MM.1S (cell line): ENCODE measurements at places on chromosomes 13 and 19.

- DNase-seq: no peak
These were observed 66.1 kb downstream of the FGF9 start for GRCh38 chr13:21736926-21737325.

- DNase-seq: peak; percentile 43
These were observed 1.2 kb downstream of the LRCH1 start for GRCh38 chr13:46553886-46554858.

DNA sequence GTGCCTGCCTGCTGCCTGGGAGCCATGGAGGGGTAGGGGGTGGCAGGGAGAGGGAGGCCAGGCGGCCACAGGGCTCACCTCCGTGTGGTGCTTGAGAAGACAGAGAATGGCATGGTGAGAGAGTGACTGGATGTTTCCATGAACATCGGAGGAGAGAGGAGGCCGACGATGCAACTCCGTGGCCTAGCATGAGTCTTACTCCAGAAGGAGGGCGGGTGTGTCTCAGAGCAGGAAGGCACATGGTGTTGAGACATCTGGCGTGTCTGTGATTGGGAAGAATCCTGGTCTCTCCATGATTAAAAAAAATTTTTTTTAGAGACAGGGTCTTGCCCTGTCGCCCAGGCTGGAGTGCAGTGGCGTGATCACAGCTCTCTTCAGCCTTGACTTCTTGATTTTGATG is 5.1 kb downstream of the IRGC start:
- no peak for DNase-seq

GRCh38 chr19:4981681-4981958 is 12.7 kb downstream of the KDM4B start:
- no peak for DNase-seq

DNA sequence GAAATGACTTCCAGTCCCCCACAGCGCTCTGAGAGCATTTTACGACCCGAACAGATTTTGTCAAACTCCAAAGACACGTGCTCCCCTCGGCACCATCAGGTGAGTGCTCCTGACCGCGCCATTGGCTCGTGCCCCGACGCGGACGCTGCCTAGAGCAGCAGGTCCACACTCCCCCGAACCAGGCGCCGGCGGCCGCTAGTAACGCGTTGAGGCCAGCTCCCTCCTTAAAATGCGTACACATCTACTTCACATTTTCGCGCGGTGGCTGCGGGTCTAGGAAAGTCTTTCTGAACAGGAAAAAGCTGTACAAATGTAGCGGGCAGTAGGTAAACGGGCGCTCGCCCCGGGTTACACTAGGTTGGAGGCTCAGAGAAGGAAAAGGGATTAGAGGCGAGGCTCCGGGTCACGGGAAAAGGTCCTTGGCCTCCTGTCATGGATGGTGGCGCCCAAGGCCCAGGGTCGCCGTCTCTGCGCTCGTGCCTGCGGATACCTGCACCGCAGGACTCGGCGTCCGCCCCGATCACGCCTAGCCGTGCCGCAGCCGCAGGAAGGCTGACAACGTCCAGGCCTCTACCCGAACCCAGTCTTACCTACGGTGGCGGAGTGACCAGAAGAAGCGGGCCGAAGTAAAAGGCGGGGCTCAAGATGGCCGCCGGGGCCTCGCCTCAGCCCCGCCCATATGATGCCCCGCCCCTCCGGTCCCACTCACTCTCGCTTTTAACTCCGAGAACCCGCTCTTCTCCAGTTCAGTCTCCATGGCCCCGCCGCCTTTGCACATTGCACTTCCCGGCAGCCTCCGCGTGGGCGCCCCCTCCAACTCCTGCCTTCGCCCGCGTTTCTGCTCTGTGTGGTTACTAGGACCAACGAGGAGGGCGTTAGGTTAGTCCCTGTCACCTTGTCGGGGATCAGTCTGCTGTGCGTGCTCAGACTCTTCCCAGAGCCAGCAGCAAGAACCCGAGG is at the start of gene ESD:
Gene ESD (minus strand): TSS at position 647 of the 960 bp plus-strand sequence. CDS start 5,748 bp downstream, outside the sequence.
- peak; percentile 57 for DNase-seq

DNA sequence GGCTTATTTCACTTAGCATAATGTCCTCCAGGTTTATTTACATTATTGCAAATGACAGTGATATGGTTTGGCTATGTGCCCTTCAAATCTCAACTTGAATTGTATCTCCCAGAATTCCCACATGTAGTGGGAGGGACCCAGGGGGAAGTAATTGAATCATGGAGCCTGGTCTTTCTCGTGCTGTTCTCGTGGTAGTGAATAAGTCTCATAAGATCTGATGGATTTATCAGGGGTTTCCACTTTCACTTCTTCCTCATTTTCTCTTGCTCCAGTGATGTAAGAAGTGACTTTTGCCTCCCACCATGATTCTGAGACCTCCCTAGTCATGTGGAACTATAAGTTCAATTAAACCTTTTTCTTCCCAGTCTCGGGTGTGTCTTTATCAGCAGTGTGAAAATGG is 109.6 kb downstream of the VWA8 start:
- DNase-seq: no peak

GRCh38 chr19:5655412-5655811 is 24.9 kb downstream of the MICOS13 start:
- no peak for DNase-seq

GRCh38 chr19:28841531-28841930 is 371.4 kb downstream of the UQCRFS1 start:
- DNase-seq: no peak

DNA sequence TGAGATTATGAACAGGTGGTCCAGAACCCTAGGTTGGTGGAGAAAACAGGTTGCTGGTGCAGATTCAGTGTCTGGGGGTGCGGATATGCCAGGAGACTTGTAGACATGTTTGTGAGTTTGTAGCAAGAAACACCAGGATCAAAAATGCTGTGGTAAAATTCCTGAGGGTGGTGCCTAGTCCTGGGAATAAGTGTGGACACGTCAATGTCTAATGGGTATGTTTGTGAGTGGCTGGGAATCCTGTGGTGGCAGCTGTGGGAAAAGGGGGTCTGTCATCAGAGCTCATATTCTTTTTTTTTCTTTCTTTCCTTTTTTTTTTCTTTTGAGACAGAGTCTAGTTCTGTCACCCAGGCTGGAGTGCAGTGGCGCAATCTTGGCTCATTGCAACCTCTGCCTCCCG is 7.2 kb downstream of the ZNF708 start:
- DNase-seq: no peak

- no peak for DNase-seq
These were observed 8.6 kb upstream of the EPN1 start for GRCh38 chr19:55666343-55667005.

- DNase-seq: no peak
These were observed 14.7 kb downstream of the NAPA start for GRCh38 chr19:47499863-47500830.

GRCh38 chr19:33523167-33523566 is 1.6 kb upstream of the PEPD start:
- no peak for DNase-seq

DNA sequence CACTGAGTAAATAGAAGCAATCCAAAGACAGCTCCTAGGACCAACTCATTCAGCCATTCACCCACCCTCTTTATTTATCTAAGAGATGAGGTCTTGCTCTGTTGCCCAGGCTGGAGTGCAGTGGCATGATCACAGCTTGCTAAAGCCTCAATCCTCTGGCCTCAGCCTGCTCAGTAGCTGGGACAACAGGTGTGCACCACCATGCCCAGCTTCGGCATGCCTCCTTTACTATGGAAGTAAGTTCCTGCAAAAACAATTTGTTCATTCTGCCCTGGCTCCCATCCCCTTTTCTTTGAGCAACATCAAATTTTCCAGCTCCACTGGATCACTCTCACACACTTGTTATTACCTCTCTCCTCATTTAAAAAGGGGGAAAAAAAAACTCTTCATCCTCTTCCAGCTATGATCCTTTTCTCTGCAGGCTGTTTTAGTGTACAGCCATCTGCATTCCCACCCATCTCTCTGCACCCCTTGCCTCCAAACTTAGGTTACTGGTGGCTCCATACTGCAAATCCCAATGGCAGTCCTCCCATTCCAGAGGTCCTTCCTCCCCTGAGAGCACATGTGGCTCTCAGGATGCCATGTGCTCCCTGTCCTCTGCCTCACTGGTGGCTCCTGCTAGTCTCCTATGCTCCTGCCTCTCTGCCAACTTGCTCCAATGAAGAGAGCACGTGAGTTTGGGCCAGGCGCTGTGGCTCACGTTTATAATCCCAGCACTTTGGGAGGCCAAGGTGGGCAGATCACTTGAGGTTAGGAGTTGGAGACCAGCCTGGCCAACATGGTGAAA is 2.2 kb downstream of the ELOF1 start:
- DNase-seq: no peak

DNA sequence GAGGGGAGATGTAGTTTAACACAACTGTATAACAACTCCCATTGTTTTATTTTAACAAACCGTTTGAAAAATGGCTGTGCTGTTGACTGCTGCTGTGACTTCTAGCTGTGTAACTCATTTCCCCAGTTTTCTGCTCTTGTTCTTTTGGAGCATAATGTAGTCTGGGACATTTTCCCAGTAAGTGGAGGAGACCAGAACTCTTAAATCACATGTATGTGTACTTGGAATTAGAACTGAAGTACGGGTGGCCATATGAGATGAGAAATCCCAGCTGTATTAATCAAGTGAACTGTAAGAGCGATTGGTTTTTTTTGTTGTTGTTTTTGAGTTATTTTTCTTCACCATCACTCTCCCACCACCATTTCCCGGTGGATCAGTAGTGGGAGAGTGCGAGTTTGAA is 49.4 kb upstream of the RNF113B start:
- DNase-seq: no peak
